ENCODE measurements at places on chromosomes 1 and 21. TPM values are rescaled to one million over a fixed set of nuclear protein-coding genes. Genes with fewer than 3 reads are reported as not detected.

BSND gene
- polyA plus RNA-seq: not detected

S100A9 gene
- 40.3 TPM for polyA plus RNA-seq

OR2T12 gene
- not detected for polyA plus RNA-seq

GSTM1 gene
- 1.1 TPM for polyA plus RNA-seq

MORC3 gene
- polyA plus RNA-seq: 28.7 TPM

LRRC40 gene
- polyA plus RNA-seq: 22.9 TPM

PRRX1 gene
- polyA plus RNA-seq: 3.3 TPM

CRP gene
- not detected for polyA plus RNA-seq

AGBL4 gene
- 0.28 TPM for polyA plus RNA-seq

SPEN gene
- polyA plus RNA-seq: 47.8 TPM

PLA2G4A gene
- 15.9 TPM for polyA plus RNA-seq

NGF gene
- 1.4 TPM for polyA plus RNA-seq

FMN2 gene
- polyA plus RNA-seq: 1.8 TPM

TAS1R1 gene
- 0.27 TPM for polyA plus RNA-seq

CFAP298 gene
- polyA plus RNA-seq: 46.8 TPM

EIF4G3 gene
- 37.8 TPM for polyA plus RNA-seq

CLIC6 gene
- polyA plus RNA-seq: 18.2 TPM

GRCh38 chr1:199875337-199875736 is 152.2 kb upstream of the NR5A2 start:
- no peak for DNase-seq

DNA sequence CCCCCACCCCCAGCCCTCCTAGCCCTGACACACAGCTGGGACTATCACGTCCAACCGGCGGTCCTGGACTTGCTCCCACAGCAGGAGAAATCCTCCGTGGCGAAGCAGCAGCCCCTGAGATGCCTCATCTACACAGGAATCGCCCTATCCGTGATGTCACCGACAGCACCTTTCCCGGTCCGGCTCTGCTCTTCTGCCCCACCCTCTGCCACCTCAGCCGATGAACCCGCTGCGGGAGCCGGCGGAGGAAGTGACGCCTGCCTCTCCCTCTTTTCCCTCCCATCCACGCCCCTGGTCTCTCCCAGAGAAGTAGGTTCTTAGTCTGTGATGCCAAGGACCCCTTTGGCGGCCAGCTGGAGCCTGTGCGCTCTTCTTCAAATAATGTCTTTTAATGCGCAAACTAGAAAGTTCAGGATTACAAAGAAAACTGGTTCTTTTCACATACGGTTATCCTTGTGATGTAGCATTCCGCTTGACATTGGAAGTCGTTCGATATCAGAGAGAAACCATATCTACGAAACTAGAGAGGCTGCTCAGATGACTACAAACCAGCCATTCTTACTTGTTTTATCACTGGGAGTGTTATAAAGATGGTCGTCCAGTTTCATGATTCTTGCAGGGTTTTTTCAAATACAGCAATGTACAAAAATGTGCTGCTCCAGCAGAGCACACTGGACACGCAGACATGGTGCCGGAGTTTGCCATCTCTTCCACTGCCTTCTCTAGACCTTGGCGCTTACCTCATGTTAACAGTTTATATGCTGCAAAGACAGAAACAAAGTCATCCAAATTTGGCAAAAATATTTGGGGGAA is 120.3 kb downstream of the PPIAL4G start:
- peak; percentile 89 for DNase-seq

- no peak for DNase-seq
These were observed 21.5 kb downstream of the PADI2 start for GRCh38 chr1:17097787-17098186.

GRCh38 chr1:243313635-243314536 is 58.0 kb downstream of the SDCCAG8 start:
- DNase-seq: no peak

DNA sequence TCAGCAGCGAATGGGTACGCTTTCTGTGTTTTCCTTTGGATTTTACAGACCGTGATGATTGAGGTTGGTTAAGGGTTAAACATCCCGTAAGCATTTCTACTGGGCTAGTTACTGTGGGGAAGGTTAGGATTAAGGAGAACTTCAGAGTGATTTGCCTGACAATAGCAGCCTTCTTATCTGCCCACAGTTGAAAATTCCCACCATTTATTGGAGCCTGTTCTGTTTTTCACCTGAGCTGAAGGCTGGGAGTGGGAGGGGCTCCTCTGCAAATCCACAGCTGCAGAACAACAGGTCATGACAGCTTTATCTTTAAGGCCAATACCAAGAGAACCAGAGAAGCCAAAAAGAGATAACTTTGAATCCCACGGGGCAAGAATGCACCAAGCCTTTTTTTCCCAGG is 168.6 kb downstream of the KAZN start:
- DNase-seq: no peak

DNA sequence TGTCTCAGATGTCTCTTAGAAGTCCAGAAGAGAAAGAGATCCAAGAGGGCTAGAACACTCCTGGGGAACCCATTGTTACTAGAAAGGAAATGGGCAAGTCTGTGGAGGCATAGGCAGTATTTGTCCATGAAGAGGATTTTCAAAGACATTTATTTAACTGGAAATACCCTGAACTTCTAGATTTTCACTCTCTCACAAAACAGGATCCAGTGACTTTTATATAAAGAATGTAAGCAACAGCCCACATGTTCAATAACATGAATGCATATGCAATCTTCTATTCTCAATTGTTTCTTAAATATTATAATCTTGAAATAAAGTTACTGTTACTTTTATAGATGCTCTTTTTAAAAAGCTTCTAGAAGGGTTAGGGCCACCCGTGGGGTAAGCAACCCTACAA is 53.4 kb downstream of the TBX15 start:
- DNase-seq: no peak

GRCh38 chr1:6603915-6604558 is 1.4 kb upstream of the KLHL21 start:
- DNase-seq: peak; percentile 48

- DNase-seq: no peak
These were observed 19.1 kb downstream of the MRPL37 start for GRCh38 chr1:54218883-54219687.

- DNase-seq: peak; percentile 51
These were observed 90.9 kb downstream of the SLC30A10 start for GRCh38 chr1:219837274-219837993.

Measured in large intestine (tissue), 12 donors.